GM12891 (cell line): ENCODE measurements at places on chromosomes 4 and X.

DNA sequence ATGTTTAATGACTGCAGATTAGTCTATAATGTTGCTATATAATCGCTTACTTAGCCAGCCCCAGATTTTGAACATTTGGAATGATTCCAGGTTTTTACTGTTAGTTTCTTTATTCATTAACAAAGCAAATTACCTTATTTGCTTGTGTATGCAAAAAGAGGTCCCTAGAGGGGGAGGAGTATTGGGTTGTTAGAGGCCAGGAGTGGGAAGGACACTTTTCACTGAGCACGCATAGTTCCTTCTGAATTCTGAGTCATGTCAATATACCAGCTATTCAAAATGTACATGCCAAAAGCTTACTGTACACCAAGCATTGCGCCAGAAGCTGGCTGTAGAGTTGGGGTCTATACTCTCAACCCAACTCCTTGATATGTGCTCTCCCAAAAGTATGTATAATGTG lies 5.1 kb upstream of the DGAT2L6 start:
- no peak for DNase-seq

DNA sequence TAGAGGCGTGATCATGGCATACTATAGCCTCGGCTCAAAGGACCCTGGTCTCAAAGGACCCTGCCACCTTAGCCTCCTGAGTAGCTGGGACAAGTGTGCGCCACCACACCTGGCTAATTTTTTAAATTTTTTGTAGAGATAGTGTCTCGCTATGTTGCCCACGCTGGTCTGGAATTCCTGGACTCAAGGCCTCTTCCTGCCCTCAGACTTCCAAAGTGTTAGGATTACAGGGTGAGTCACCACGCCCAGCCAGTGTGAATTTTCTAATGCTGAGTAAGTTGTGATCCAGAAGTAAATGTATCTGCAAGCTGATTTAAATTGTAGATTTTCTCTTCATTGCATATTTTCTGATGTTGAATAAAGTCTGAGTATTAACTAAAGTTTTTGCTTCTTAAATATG lies 2.6 kb upstream of the ZNF674 start:
- DNase-seq = no peak

- DNase-seq = no peak
Measured at GRCh38 chr4:143243041-143243440, 58.3 kb downstream of the USP38 start.

GRCh38 chrX:149467920-149468319 lies 37.2 kb downstream of the IDS start:
- DNase-seq = no peak

GRCh38 chr4:108360754-108361445 lies 192.2 kb upstream of the LEF1 start:
- no peak for DNase-seq

DNA sequence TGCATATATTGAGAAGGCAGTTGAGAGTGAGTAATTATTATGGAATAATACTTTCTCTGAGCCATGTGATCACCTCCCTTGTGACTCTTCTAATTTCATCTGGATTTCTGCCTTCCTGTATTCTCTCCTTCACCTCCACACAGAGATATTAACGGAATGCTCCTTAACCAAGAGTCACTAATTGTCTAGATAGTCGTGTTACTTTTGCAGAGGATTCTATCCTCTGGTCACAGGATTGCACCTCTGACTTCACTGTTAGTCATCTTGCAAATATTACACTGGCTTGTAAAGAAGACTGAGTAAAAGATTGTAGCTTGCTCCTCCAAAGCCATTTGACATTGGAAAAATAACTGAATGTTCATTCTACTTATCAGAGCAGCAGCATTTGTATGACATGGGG lies 160.9 kb downstream of the SH2D1A start:
- DNase-seq = no peak

DNA sequence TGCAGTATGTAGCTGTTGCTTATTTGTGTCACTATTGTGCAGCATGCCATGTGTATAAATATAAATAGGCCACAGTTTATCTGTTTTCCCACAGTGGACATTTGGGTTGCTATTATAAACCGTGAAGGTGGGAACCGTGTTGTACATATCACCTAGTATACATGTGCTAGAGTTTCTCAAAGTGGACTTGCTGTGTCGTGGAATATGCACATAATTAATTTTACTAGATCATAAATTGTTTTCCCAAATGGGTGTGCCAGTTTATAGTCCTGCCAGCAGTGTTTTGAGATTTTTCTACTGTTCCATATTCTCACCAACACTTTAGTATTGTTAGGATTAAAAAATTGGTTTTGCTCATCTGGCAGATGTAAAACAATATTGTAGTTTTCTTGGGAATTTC lies 38.5 kb downstream of the PRIMPOL start:
- no peak for DNase-seq

GRCh38 chrX:54358424-54359211 lies 772 bp upstream of the WNK3 start:
- DNase-seq = no peak

GRCh38 chr4:54090804-54091623 lies 8.9 kb upstream of the GSX2 start:
- no peak for DNase-seq

- DNase-seq = no peak
Measured at GRCh38 chr4:101865501-101866062, 75.1 kb downstream of the BANK1 start.

DNA sequence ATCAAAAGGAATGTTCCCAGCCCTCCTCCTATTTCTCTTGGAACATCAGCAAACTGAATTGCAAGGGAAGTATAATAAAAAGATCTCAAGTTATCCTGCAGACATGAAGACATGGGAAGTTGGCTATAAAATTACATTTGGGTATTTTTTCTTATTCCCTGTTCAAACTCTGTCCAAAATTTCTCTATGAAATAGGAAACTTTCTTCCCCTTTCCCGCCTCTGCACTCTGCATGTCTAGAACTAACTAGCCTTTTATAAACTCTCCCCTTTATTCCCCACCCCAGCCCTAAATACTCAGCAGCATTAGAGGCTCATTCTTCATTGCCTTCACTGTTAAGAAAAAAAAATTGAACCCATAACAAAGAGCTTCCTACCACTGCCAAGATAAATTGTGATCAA lies 126.7 kb upstream of the EDNRA start:
- DNase-seq = no peak

GRCh38 chr4:85573270-85573669 lies 98.3 kb downstream of the ARHGAP24 start:
- no peak for DNase-seq

DNA sequence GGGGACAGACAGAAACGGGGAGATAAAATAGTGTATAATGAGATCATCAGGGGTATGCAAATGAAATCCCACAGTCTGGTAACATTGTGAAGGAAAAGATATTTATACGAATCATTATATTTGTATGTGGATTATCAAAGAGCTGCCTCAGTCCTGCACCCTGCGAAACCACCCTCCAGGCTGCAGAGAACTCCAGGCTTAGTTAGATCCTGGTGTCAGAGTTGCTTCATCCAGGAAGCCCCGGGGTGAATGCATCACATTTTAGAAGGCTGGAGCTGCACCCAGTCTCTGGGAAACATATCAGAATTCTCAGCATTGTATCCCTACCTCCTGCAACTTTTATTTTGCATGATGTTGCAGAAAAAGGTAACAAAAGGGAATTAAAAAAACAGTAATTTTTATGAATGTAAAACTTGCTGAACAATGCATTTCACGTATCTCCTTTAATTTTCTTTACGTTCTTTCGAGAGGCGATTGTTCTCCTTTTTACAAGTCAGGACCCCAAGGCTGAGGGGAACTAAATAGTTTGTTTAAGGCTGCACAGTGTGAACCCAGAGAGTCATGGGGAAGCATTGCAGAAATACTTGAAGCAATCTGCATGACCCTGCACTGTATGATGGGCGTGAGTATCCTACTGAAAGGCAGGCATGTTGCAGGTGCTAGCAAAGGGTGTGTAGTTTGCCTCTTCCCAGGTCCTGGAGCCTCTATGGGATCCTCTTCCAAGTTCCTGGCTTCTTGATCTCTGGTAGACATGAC lies 299.5 kb upstream of the CLNK start:
- DNase-seq = no peak

DNA sequence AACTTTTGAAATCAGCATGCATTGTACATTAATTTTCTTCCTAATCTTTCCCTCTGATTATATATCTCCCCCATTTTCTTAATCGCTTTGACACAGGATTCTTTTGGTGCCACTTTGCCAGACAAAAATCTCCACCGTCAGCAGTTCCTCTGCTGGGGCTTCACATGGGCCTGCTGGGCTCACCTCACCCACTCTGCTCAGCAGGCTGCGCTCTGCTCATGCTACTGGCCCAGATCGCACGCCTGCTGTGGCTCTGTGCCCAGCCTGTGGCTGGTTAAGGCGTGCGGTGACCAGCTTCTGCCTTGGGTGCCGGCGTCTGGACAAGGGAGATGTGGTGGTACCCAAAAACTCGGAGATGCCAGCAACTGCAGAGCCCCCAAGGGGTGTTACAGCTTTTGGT lies 31.1 kb downstream of the UCHL1 start:
- DNase-seq = no peak

DNA sequence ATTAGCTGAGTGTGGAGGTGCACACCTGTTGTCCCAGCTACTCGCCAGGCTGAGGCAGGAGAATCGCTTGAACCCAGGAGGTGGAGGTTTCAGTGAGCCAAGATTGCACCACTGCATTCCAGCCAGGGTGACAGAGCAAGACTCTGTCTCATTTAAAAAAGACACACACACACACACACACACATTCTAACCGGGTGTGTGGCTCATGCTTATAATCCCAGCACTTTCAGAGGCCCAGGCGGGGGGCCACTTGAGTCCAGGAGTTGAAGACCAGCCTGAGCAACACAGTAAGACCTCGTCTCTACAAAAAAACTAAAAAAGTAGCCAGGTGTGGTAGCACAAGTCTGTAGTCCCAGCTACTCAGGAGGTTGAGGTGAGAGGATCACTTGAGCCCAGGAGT lies 152.3 kb downstream of the LRBA start:
- DNase-seq = no peak

GRCh38 chr4:8394806-8395205 lies 45.7 kb downstream of the ACOX3 start:
- DNase-seq = no peak

DNA sequence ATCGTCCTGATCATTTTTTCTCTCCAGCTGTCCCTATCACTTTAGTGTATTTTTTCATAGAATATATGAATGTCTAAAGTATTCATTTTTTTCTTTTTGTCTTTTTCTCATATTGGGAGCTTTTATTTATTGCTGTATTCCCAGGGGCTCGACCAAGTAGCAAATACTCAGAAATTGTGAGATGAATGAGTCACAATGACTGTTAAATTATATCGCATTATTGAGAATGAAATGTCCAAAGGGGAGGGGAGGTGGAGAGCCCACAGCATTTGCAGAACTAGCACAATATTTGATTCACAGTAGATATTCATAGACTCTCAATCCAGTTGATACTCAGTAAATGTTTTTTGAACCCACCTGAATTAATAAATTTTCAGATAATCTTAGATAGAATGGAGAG lies 543.6 kb upstream of the FAM241A start:
- DNase-seq = no peak

GRCh38 chr4:16082041-16082425 lies 1.8 kb downstream of the PROM1 start:
- DNase-seq = no peak

GRCh38 chr4:157576671-157577217 lies 356.2 kb downstream of the GRIA2 start:
- DNase-seq = no peak

GRCh38 chr4:7196736-7197135 lies 4.4 kb downstream of the SORCS2 start:
- DNase-seq = no peak

DNA sequence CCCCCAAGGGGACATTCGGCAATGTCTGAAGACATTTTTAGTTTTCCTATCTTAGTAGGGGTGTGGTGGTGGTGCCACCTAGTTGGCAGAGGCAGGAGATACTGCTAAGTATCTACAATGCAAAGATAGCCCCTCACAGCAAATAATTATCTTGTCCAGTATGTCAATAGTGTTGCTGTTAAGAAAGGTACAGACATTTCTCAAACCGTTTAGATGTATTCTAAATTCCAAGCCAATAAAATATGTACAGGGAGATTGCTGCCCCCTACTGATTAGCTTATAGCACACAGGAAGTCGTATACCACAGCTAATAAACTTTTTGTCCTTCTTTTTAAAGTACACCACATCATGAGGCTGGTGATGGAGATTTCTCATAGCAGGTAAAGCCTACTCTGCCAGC lies 260.5 kb downstream of the TMA16 start:
- no peak for DNase-seq

GRCh38 chr4:185870366-185870765 lies 58.4 kb upstream of the SORBS2 start:
- no peak for DNase-seq

- no peak for DNase-seq
Measured at GRCh38 chrX:95346856-95347255, 1337.8 kb upstream of the DIAPH2 start.

- no peak for DNase-seq
Measured at GRCh38 chr4:112563431-112564200, 47.6 kb upstream of the NEUROG2 start.

DNA sequence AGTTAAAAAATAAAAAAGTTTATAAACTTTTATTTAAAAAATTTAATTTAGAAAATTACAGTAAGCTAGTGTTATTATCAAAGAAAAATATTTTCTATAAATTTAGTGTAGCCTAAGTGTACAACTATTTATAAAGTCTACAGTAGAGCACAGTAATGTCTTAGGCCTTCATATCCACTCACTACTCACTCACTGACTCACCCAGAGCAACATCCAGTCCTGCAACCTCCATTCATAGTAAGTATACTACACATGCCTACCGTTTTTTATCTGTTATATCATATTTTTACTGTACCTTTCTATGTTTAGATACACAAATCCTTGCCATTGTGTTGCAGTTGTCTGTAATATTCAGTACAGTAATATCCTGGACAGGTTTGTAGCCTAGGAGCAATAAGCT lies 129.0 kb upstream of the FAM47B start:
- no peak for DNase-seq

- no peak for DNase-seq
Measured at GRCh38 chr4:158238575-158238974, 28.3 kb downstream of the TMEM144 start.

DNA sequence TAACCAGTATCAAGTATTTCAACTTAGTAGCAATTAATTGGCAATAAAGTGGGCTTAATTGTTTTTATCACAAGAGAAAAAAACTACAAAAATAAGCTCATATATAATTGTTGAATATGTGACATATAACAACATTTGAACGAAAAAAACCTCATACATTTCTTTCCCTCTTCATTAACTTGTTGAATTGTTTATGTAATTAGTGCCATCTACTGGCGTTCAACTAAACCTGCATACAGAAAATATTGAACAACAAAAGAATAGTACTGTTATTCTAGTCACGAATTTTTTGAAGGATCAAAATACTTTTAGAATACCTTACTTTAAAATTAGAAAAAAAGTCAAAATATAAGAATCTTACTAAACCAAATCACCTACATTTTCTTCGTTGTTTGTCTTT lies 586.5 kb upstream of the FTHL17 start:
- no peak for DNase-seq

- peak; percentile 20 for DNase-seq
Measured at GRCh38 chr4:102501447-102501696, 213 bp downstream of the NFKB1 start.

DNA sequence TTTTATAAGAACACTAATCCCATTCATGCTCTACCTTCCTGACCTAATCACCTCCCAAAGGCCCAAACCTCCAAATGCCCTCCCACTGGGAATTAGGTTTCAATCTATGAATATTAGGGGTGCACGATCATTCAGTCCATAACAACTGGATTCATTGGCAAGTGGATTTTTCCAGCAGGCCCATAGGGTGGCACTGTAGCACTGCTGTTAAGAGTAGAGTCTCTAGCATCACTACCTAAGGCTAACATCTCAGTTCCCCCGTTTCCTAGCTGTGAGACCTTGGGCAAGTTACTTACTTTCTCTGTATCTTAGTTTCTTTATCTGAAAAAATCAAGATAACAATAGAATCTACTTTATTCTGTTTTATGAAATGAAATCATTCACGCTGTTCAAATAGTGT lies 315.8 kb downstream of the STIM2 start:
- DNase-seq = no peak
